ENCODE measurements at places on chromosomes 6 and 20.

DNA sequence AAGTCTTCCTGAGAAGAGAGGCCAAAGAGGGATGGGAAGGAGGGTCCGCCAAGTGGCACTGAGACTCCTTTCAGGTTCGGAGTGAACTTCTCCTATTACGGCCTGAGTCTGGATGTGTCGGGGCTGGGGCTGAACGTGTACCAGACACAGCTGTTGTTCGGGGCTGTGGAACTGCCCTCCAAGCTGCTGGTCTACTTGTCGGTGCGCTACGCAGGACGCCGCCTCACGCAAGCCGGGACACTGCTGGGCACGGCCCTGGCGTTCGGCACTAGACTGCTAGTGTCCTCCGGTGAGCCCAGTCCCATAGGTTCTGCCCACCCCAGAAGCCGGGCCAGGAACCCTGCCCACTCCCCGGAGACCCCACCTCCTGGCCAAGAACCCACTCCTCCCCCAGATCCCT, 4.1 kb downstream of the SLC22A7 start:
- no peak for DNase-seq

GRCh38 chr6:27804851-27805250, 107.3 kb downstream of the OR2B2 start:
- no peak for DNase-seq

DNA sequence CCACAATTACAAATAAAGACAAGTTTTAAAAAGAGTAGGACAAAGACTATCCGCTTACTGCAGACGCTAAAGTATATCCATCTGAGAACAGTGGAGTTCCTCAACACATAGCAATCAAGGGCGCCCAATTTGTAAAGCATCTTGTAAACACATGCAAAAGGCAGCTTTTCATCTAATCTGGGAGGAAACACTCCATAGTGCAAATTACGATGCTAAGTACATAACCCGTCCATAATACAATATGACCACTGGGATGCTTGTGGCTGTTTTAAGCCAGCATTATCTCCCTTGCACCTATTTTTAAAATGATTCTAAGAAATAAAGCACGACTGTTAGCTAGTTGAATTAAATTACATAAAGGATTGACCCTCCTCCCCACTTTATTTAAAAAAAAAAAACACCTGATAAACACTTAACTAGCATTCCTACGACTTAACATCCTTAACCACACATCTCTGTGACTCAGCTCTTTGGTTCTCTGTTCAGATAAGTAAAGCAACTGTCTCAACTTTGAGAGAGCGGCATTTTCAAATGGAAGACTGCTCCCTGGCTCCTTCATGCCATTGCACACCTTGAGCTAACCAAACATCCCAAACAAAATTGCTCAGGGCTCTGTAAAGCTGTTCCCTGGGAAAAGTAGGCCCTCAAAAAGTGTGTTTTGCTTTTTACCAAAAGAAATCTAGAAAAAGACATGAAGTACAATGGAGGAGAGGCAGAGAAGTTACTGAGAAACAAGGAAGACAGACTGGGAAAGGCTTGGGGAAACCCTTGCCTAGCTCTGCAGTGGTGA, 14.2 kb downstream of the SLC22A23 start:
- DNase-seq: no peak

GRCh38 chr6:170033666-170034065, 257.2 kb downstream of the DLL1 start:
- DNase-seq: no peak

DNA sequence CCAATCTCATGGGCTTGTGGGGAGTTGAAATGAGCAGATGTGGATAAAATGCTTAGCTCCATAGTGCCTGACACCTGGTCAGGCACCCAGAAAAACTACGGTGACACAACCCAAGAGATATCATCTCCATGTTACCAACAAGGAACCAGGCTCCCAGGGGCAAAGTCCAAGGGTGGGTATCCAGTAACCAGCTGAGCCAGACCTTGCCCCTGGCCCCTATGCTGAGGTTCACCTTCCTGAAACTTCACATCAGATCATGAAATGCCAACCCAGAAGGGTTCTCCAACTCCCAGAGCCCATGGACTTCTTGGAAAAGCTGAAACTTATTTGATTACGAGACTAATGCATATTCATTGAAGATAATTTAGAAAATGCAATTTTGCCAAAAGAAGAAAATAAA, 141.8 kb upstream of the KCNG1 start:
- DNase-seq: no peak

DNA sequence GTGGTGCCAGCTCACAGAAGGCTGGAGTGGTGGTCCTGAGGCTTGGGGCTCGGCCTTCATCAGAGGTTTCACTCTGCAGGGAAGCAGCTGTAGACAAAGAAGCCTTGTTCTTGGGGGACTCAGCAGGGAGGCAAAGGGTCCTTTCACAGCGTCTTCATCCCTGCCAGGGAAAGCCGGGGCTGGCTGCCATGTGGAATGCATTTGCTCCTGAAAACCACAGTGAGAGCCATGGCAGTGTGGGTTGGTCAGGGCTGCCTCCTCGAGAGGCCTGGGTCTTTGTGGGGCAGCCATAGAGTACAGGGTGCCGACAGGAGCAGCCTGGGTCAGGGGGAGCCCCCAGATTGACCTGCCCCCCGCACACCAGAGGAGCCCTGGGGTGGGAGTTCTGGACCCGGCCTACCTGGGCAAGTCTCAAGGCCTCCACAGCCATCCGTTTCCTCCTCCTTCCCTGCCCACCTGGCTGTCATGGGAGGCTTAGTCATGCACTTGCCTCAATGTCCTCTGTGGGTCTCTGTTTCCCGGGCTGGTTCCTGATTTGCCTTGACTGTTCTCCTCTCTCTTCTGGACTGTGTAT, 144.0 kb downstream of the CDC5L start:
- DNase-seq: no peak

All from fibroblast of skin of left biceps (primary cell).